ENCODE measurements at places on chromosomes 1 and 21. TPM values are rescaled to one million over a fixed set of nuclear protein-coding genes. Genes with fewer than 3 reads are reported as not detected.

DNA sequence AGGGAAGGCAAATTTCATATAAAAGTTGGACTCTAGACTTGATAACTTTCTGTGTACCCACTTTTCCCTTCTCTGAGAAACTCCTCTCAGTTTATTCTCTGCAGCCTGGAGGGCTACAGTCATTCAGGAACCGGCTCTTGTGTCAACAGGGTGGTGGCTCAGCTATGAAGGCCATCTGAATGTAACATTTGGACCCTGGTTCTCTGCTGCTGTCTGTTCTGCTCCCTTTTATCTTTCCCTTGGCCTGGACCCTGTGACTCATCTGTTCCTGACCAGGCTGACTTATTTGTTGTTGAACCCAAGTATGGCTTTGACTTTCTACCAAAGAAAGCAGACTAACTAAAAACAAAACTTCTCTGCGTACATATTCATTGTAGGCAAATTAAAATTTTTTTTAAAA is 75.4 kb downstream of the CENPF start:
- H3K4me3 ChIP-seq, result no peak overlapping the region
- no peaks in the 10 kb centered on the region for H3K4me1 ChIP-seq
- peak; percentile 44 for DNase-seq

ATP1A4 gene
- 0.26 TPM for total RNA-seq

GRCh38 chr1:2488688-2489087 is 12.6 kb downstream of the PLCH2 start:
- H3K27me3 ChIP-seq, result no peaks in the 10 kb centered on the region
- H3K36me3 ChIP-seq, result no peaks in the 10 kb centered on the region
- DNase-seq, result no peak
- H3K27ac ChIP-seq, result no peak overlapping the region
- H3K4me1 ChIP-seq, result no peaks in the 10 kb centered on the region

- peaks cover 2% of the 10 kb centered on the region for H3K36me3 ChIP-seq
- peaks cover 12% of the 10 kb centered on the region for H3K4me1 ChIP-seq
- no peak overlapping the region for H3K27ac ChIP-seq
- DNase-seq, result no peak
- H3K4me3 ChIP-seq, result no peak overlapping the region
Observed at GRCh38 chr1:36142121-36142520, 7.2 kb downstream of the TRAPPC3 start.

C1orf210 gene
- not detected for total RNA-seq

DNA sequence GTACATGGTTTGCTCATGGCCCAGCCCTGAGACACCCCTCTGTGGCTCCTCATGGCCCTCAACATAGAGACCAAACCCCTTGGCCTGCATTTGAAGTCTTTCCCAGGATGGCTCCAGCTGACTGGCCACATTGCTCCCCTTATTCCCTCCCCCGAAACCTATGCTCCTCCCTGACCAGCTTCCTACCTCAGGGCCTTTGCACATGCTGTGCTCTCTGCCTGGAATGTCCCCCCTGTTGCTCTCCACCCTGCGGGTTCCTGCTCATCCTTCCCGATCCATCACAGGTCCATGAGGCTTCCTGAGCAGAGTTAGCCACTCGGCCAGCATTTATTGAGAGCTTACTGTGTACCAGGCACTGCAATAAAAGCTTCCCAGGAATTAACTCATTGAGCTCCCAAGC is 70.9 kb upstream of the SELENON start:
- DNase-seq, result no peak
- no peak overlapping the region for H3K27ac ChIP-seq
- H3K4me3 ChIP-seq, result no peak overlapping the region
- H3K27me3 ChIP-seq, result no peaks in the 10 kb centered on the region

NTNG1 gene
- 4.4 TPM for total RNA-seq

IGSF8 gene
- total RNA-seq, result 27.7 TPM

PHTF1 gene
- 36.3 TPM for total RNA-seq

SDHB gene
- total RNA-seq, result 157 TPM

All from fibroblast of lung (primary cell).